Stimulated activated CD4-positive, alpha-beta T cell treated with anti-CD3 and anti-CD28 coated beads, Interleukin-12 subunit alpha, Interleukin-12 subunit beta, amount 100 ng/mL, for 24 hours (primary cell): ENCODE measurements at places on chromosomes 3 and 15.

DNA sequence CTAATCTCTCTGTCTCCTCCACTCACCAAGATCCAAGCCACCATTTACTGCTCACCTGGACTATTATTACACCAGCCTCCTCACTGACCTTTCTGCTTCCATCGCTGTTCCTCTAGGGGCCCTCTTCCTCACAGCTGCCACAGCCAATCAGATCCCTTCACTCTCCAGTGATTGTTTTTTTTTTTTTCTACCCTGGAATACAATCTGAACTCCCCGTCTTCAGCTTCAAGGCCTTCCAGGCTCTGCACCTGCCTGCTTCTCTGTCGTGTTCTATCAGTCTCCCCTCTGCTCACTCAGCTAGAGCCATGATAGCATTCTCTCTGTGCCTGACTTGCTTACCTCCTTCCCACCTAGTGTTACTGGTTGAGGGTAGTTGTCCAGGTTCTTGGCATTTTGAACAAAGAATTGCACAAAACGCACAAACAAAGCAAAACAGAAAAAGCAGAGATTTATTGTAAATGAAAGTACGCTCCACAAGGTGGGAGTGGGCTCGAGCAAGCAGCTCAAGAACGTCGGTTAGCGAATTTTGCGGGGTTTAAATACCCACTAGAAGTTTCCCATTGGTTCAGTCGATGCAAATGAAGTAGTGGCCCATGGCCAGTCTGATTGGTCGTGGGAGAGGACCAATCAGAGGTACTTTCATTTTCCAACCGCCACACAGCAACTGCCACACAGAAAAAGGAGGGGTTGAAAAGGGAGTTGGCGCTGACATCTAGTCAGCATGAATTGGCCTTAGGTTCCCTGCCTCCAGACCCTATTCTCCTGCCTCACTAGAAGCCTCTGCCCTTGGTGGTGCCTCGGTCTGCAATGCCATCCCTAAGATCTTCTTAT lies 188.9 kb downstream of the TLE3 start:
- no peak for DNase-seq

- no peak for DNase-seq
Observed at GRCh38 chr3:167742338-167742737, 6.8 kb downstream of the SERPINI1 start.

- DNase-seq, result no peak
Observed at GRCh38 chr3:148229107-148229506, 468.6 kb upstream of the AGTR1 start.

GRCh38 chr3:134326760-134327593 lies 47.3 kb downstream of the AMOTL2 start:
- no peak for DNase-seq

GRCh38 chr15:74768771-74769342 lies 13.0 kb upstream of the CSK start:
- DNase-seq, result no peak

- no peak for DNase-seq
Observed at GRCh38 chr3:157542711-157543500, 39.7 kb upstream of the VEPH1 start.
